ENCODE measurements at places on chromosomes 2 and 18.
A peak's percentile ranks its signal among the peaks of the same experiment; 100 is the strongest.

DNA sequence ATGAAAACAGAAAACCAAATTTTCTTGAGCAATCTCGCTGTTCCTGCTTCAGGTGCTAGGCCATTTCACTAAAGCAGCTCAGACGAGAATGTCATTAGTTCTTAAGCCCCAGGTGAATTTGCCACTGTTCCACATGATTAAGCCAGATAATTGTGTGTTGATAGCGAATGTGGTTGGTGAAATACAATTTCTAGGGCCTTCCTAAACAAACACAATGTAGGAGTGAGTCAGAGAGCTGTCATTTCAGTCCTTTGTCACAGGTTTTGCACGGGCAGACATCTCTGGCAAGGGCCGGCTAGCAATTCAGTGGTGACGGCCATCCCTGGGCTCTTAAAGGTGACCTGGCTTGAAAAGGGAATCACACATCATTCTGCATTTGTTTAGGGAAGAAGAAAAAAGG lies 170.7 kb downstream of the TMEM182 start:
- peak; percentile 5 for DNase-seq

- DNase-seq: no peak
Observed at GRCh38 chr2:47771211-47771610, 11.7 kb upstream of the MSH6 start.

- no peak for DNase-seq
Observed at GRCh38 chr2:85405201-85406059, 4.7 kb downstream of the CAPG start.

DNA sequence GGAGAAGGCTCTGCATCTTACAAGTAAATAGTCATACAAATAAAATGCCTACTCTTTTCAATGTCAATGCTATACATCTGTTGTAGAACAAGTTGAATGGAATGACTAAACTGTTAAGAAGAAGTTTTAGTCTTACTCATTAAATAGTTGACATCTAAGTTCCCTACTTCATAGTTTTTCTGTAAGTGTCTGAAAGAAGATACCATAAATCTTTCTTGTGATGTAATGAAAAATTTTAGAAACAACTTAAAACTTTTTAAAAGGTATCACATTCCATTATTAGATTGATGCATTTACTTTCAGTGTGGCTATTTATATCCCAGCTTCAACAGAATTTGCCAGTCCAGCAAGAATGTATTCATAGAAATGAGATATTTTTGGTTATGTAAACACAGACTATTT lies 185.2 kb upstream of the EPC2 start:
- DNase-seq: no peak

- no peak for DNase-seq
Observed at GRCh38 chr18:78908462-78909260, 71.0 kb upstream of the SALL3 start.

GRCh38 chr2:232418466-232419244 lies 12.0 kb downstream of the ALPG start:
- DNase-seq: no peak

DNA sequence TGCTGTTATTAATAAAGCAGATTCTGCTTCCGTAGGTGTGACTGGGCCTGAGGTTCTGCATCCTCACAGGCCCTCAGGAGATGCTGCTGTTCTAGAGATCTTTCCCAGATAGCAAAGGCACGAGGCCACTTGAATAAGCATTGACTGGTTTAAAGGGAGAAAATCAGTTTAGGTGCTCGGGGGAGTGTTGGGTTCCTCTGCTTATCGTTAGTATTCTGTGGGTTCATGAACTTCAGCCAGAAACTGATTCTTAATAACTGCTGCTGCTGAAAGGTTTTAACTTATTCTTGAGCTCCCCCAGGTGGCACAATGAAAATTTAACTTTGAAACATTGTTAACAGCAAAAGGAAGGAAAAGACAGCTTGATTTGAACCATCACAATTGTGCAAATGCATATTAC lies 56.9 kb downstream of the ITGA6 start:
- DNase-seq: no peak

GRCh38 chr2:197307236-197307932 lies 3.2 kb downstream of the ANKRD44 start:
- DNase-seq: no peak

GRCh38 chr2:232866104-232866503 lies 4.0 kb upstream of the SNORC start:
- no peak for DNase-seq

DNA sequence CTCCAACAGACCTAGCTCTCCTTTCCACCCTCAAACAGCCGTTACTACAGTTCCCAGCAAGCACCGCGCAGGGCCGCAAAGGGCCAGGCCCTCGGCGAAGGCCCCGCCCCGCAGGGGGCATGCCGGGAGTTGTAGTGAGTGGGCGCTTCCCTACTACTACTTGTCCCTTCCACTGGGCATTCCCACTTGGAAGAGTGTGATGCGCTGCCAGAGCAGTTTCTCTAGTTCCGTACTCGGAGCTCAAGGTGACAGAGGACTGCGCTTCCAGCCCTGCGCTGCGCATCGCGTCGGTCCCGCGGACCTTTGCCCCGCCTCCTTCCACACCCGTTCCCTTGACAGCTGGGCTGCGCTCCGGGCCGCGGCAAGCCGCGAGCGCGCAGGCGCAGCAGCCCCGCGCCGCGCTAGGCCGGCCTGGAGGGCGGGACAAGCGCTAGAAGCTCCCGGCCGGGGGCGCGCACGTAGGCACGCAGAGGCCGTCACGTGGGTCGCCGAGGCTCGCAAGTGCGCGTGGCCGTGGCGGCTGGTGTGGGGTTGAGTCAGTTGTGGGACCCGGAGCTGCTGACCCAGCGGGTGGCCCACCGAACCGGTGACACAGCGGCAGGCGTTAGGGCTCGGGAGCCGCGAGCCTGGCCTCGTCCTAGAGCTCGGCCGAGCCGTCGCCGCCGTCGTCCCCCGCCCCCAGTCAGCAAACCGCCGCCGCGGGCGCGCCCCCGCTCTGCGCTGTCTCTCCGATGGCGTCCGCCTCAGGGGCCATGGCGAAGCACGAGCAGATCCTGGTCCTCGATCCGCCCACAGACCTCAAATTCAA lies at the start of gene VAPA:
TSS of gene VAPA (plus strand) at position 491 of the 808 bp plus-strand sequence. CDS start at position 732, 241 bp downstream.
- peak; percentile 96 for DNase-seq

DNA sequence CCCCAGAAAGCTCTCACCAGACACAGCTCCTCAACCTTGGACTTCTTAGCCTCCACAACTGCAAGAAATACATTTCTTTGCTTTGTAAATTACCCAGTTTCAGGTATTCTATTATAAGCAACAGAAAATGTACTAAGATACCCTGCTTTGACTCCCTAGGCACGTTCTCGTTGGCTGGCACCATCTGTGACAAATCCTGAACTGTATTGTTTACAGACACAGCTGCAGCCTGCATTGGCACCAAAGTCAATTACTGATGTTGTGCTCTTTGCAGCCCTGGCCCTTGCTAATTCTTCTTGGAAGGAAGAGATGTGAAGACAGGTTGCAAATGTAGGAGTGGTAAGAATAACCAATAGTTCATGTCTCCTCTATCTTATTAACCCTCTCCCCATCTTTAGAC lies 72.7 kb upstream of the FAM136A start:
- no peak for DNase-seq

DNA sequence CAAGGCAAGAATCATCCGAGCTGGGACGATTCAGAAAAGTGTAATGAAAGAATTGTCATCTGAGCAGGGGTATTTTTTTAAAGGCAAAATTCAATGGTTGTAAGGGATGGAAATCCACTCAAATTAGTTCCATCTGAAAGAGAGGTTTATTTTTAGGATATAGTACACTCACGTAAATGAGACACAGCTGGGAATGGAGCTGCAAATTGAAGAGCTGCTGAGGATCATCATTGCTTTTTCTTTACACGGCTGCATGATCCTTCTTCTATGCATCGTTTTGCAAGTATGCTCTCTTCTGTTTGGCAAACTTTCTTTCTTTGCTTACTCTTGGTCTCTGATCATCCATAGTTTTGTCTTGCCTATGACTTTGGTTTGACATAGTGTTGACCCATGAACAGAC lies 27.4 kb upstream of the CUL3 start:
- no peak for DNase-seq

DNA sequence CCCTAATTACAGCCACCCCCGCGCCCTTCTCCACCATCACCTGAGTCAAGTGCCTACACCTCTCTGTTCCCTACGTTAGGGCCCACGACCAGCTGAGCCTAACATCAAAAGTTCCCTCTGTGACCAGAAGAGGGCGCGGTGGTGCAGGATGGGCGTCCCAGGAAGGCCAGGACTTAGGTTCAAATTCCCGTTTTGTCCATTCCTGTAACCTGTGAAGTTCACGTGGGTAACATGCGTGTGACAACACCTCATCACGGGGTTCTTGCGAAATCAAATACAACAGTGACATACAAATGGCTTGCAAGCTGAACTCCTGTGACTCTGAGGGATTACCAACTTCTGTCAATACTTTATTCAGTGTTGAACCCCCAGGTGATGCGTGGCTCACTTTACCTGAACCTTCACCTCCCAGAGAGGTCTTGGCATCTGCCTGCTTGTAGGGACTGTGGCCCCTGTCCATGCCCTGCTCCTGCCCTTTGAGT lies 207.9 kb downstream of the ARL4C start:
- peak; percentile 70 for DNase-seq

GRCh38 chr18:60149316-60149715 lies 223.3 kb downstream of the MC4R start:
- DNase-seq: no peak

DNA sequence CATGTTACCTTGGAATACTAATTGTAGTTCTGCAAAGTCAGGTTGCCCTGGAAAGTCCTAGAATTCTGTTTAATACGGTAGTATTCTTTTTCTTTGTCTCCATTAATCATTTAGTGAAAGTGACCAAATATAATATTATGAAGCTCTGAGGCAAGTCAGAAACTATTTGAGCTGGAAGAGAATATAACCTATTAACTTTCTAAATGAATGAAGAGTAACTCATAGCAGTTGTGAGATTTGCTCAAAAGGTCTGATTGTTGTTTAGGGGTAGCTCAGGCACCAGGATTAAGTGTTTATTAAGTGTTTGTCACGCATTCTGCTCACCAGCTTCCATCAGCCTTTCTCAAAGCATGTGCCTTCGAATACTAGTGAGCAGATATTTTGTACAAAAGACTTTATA lies 46.7 kb upstream of the SERPINE2 start:
- DNase-seq: no peak

DNA sequence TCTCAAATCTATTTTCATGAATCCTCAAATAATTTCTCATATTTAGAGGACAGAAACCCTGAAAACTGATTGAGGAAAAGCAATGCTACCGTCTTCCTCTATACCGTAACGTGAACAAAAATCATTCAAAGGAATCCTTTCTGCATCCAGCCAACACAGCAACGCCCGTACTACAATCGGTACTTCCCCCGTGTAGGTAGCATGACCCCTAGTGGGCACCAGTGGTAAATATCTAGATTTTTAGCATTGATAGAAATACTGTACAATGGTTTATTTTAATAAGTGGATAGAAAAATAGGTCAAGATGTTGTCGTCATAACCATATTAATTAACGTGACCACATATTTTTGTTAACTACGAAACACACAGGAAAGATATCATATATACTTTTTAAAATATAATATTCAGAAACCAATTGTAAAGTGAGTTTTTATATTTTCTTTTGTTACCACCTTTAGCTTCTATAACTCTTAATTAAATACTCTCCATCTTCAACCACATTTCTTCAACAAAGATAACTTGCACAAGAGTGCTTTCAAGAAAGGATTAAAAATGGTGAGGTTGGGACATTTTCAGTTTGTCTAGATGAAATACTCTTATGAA lies 194.1 kb downstream of the SS18 start:
- DNase-seq: peak; percentile 27

- no peak for DNase-seq
Observed at GRCh38 chr2:143553261-143553660, 424.0 kb downstream of the ARHGAP15 start.

DNA sequence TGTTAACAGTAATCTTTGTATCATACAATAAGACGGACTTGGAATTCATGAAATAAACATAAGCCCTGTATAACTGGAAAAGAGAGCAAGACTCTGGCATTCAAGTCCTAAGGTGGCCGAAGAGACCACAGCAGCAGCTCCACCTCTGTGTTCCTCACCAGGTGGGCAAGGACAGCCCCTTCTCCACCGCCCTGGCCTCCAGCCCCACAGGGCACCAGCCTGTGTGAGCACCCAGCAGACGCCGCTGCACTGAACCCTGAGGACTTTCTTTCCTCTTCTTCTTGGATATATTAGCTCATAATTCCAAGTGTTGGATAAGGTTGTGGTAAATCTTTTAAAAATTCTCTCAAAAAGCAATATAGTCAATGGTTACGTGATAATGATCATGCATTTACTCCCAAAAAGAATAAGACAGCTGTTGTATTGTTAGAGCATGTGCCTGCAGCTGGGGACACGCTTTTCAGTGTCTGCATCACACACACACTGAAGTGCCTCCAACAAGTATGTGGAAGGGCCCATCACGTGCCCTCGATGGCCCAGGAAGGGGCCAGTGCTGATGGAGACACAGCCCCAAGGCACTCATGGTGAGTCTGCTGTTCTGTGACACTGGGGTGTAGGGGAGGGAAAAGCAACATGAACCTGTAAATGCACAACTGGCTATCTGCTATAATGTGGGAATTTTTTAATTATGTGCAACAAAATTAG lies 26.8 kb downstream of the FAM178B start:
- no peak for DNase-seq

- DNase-seq: no peak
Observed at GRCh38 chr18:11577271-11578112, 31.9 kb upstream of the SLC35G4 start.

DNA sequence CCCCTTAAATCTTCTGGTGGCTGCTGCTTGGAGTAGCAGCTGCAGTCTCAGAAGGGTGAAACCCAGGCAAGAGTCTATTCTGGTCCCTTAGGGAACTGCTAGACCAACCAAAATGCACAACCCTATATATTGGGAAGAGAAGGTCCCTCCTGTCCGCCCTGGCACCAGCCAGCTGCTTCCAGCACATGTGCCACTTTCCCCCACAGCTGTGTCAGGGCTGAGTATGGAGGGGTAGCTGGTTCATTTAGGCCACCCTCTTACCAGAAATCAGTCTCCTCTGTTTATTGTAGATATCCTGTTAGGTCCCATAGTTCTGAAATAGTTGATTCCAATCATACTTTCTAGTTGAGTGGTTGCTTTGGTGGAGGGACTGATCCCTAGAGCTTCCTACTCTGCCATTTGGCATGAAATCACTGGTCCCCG lies 68.9 kb downstream of the BIRC6 start:
- no peak for DNase-seq

- DNase-seq: no peak
Observed at GRCh38 chr18:47968721-47969120, 38.3 kb upstream of the SMAD2 start.

- no peak for DNase-seq
Observed at GRCh38 chr2:149953627-149954026, 366.1 kb upstream of the MMADHC start.

GRCh38 chr2:100752628-100753333 lies 67.2 kb upstream of the NPAS2 start:
- DNase-seq: no peak

- no peak for DNase-seq
Observed at GRCh38 chr2:171436307-171436706, 2.3 kb downstream of the DCAF17 start.

GRCh38 chr2:40242315-40242714 lies 209.6 kb downstream of the SLC8A1 start:
- DNase-seq: peak; percentile 24
